NCI-H2107 (cell line): ENCODE measurements at places on chromosomes 1 and 21.

DNA sequence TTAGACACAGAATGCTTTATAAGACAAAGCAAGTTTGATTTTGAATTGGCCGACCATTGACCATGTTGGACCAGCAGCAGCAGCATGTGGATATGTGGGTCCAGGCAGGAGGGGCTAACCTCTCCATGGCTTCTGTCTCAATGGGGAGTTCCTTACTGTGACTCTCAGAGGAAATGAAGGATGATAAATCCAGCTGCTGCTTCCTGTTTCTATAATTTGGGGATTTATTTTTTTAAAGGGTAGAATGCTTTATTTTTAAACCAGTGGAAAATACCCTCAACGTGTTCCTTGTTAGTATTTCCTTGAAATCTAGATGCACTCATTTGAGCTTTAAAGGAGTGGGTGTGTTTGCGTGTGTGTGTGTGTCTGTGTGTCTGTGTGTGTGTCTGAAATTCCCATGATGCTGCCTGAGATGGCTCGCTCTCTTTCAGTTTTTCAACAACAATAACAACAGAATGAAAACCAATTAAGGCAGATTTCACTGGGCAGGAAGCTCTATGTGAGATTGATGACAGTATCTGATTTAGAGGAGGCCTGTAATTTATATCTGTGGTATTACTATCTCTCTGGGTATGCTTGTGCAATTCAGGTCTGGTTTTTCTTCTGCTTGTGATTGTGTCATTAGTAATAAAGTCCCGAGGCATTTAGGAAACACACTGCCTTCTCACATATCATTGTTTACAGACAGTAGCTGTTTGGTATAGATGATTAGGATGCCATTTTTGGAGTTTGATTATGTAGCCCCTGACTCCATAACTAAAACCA is 86.1 kb upstream of the ZNF326 start:
- no peak for DNase-seq

DNA sequence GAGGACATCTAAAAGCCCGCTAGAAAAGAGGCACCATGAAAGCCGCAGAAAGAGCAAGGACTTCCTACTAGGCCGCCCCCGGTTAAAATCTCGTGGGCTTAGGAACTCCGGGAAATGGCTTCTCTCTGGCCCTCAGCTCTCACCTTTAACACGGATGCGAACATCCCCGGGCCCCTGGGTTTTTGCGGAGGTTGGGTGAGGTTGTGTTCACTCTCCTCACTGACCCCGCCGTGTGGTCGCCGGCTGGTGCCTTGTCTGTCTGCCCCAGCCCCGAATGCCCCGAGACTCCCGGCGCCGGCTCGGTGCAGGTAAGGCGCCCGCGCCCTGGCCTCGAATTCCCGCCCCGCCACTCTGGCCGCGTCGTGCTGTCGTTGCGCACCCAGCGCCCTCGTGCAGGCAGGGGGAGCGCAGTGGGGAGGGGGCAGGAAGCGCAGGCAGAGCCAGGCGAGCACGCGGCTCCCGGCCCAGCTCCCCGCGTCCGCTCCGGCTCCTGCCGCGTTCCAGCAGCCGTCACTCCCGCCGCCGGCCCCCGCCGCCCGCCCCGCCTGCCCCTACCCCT is at the start of gene SHISAL2A:
SHISAL2A (plus strand) TSS at position 437 of the 559 bp plus-strand sequence. CDS start 326 bp downstream, outside the sequence.
- DNase-seq = no peak

DNA sequence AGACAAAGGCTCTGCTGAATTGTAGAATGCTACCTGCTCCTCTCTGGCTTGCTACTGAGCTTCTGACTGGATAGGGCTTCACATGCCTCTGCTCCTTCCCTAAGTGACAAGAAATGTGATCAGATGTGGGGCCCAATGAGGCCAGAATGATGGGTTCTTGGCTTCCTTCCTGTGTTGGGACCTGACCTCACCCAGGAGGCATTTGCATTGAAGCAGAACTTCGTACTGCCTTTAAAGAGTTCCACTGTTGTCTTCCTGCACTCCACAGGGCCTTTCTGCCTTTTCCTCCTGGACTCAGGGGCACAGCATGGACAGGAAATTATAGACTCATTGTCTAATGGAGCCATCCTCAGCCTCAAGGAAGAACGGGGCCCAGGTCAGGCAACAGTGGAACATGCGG is 14.3 kb downstream of the ZNF670 start:
- DNase-seq = no peak

DNA sequence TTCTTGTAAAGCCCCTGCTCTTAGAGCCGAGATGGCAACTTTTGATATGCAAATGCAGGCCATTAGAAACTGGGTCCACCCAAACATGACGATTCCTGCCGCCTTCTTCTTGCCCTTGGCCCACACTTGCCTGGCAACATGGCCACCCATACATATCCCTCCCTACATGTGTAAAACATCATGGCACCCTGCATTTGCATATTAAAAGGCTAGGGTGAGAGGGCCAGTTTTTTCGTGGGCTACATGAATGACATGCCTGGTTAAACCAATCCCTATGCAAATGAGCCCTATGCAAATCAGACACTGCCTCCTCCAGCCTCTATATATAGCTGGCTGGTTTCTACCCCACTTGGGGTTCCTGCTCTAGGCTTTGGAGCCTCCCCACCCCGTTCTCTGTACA is 18.8 kb downstream of the PLA2G2A start:
- DNase-seq = no peak

GRCh38 chr1:226581650-226582330 is 33.2 kb downstream of the STUM start:
- DNase-seq = no peak

- DNase-seq = no peak
These were observed 12.8 kb downstream of the MYOM3 start for GRCh38 chr1:24098943-24099638.

GRCh38 chr1:48052923-48053291 is 55.7 kb upstream of the TRABD2B start:
- DNase-seq = no peak

GRCh38 chr21:17428484-17428869 is 84.4 kb upstream of the CXADR start:
- no peak for DNase-seq

DNA sequence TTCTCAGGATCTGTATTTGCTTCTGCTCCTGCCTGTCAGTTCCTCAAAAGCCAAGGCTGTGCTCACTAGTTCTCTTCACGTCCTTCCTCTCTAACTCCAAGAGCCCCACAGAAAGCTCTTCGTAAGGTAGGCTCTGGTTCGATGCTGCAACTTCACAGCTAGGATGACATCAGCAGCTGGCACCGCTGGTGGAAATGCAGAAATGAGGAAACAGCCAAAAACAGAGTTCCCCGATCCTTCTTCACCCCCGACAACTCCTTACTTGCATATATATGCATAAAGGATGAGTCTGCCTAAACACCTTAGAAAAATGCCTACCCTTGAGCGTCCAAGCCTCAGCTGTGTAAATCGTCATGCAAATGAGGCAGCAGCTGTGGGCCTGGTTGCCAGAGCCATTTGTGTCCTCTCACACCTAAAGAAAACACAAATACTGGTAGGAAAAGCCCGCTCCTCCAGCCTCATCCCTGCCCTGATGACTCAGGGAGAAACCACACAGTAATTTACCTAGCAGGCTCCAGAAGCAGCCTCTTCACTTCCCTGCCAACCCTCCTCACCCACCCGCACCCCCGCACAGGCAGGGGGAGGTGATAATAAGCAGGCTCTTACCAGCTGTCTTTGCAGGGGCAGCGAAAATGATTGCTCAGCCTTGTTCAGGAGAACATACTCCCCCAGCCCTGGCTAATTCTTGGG is 28.2 kb downstream of the BATF3 start:
- DNase-seq = peak; percentile 80

DNA sequence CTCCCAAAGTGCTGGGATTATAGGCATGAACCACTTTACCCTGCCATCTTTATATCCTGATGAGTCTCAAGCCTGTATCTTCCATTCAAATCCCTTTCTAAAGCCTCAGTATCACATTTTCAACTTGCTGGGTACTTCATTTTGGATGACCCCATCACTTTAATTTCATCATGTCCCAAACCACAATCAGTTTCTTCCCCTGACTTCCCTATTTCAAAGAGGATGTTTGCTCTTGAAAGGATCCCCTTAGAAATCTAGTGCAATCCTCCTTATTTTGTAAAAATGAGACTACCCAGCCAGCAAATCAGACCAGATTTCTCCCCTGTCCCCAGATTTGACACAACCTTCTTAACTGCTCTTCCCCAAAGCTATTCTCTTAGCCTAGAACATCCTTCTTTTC is 7.0 kb upstream of the TRIT1 start:
- no peak for DNase-seq

- no peak for DNase-seq
These were observed 12.3 kb downstream of the ZMPSTE24 start for GRCh38 chr1:40270152-40270834.

GRCh38 chr1:202411422-202411821 is 62.9 kb downstream of the PPP1R12B start:
- DNase-seq = no peak

GRCh38 chr1:2796890-2797740 is 4.4 kb downstream of the TTC34 start:
- no peak for DNase-seq

GRCh38 chr1:84165601-84166000 is 21.5 kb downstream of the PRKACB start:
- DNase-seq = no peak

DNA sequence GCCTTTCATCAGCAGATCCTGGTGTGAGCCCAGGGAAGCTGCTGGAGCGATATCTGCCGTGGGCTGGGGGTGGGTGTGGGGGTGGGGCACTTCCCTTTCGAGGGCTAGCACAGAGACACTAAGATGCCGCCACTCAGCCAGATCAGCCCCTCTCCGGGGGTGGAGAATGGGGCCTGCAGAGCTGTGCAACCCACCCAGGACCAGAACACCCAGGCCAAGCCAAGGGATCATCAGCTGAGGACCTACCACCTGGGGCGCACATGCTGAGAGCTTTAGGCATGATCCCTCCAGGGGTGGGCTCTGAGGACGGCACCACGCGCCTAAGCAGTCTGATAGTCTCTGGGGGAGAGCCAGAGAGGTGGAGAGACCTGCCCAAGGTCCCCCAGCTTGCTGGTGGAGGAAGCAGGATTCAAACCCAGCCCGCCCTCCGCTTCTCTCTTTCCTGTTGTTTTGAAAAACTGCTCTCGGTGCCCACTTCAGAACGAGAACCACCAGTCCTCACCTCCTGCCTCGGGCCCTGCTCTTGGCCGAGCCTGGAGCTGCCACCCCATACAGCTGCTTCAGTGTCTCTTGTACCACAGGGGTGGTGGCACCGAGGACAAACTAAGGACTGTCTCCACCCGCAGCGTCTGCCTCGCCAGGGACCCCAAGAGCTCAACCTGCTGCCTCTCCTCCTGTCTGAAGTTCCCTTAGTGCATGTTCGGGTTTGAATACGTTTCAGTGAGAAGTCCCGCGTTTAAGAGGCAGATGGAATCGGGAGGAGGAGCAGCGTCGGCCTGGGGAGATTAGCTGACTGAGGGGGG is 39.7 kb upstream of the RUNX3 start:
- DNase-seq = no peak

DNA sequence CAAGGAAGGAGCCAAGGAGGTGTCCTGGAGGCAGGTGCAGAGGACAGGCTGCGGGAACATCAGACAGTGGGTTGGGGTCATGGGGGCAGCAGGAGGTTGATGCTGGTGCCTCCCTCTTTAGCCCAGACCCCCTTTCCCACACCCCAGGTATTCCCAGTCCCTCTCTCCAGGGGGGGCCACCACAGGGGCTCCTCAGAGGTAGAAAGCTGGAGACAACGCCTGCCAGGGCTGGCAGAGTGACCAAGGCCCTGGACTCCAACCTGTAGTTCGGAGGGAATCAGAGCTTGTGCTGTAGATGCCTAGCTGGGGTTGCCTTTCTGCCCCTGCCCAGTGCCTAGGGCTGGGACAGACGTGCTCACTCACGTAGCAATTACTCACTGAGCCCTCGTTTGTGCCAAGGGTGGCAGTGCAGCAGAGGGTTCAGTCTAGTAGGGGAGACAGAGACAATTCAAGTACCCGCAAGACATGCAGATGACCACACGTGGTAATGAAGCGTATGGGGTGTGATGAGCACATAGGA is 148.2 kb downstream of the PTPRU start:
- no peak for DNase-seq

- DNase-seq = no peak
These were observed 182.4 kb downstream of the DISC1 start for GRCh38 chr1:231808990-231809389.

GRCh38 chr1:93814795-93815340 is 64.1 kb downstream of the DNTTIP2 start:
- DNase-seq = peak; percentile 57

- DNase-seq = no peak
These were observed 2.4 kb upstream of the CYP2J2 start for GRCh38 chr1:59928996-59929395.

- no peak for DNase-seq
These were observed 824 bp upstream of the IFI44L start for GRCh38 chr1:78619446-78619802.

DNA sequence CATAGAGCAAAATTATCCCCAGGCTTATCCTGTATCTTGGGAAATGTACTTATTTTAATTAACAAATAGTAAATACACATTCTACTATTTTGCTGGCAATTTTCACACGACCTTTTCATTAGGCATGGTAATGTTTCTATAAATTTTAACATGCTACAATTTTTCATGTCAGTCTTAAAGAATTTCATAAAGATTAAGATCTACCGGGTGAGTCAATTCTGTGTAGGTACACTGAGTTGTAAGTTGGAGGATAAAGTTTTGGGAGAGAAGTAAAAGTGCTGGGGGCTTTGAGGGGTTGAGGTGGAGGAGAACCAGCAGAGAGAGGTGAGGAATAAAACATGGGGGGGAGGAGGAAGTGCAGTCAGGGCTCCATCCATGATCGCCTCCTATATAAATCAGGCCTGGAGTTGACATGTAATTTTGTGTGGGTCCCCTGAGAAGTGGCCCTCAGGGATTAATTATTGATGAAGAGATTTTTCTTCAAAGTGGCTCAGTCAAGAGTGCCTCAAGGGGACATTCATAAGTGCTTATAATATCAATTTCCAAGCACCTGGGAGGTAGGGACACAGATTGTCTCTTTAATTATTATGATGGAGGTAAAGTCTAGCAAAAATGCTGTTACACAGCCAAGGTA is 7.2 kb downstream of the DPYD start:
- DNase-seq = no peak

DNA sequence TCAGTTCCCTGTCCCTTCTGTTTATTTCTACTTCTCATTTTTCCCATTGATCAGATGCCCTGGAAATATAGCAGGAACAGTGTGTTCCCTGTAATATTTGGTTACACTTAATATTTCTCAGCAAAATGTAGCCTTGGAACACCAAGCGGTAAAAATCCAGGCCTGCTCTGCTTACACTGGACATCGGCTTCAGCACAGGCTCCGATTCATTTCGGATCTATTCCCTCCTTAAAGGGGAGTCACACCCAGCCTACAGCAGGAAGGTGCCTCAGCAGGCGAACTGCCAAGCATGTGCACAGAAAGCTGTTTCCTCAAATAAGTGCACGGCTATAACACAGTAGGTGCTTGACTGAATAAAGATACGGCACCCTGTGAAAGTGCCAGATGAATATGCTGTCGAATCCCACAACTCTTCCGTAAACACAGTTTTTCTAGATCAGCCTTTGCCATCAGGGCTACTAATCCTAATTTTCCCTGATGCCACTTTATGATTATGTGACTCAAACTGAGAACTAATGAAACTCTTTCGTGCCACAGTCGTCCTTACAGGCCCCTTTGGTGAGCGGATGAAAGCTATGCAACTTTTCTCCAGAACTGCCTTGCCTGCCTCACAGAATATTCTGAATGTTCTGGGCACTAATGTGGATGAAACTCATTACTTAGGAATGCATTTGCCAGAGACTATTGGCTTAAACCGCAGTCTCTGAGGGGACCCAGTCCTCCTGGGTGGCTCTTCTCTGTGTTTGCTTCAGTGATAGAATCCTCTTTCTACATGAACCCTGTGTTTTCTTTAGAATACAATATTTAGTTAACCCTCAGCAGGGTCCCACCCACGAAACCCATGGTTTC is 275.5 kb upstream of the RUNX1 start:
- DNase-seq = no peak
